ENCODE measurements at places on chromosomes 1 and 21.
A peak's percentile ranks its signal among the peaks of the same experiment; 100 is the strongest.

DNA sequence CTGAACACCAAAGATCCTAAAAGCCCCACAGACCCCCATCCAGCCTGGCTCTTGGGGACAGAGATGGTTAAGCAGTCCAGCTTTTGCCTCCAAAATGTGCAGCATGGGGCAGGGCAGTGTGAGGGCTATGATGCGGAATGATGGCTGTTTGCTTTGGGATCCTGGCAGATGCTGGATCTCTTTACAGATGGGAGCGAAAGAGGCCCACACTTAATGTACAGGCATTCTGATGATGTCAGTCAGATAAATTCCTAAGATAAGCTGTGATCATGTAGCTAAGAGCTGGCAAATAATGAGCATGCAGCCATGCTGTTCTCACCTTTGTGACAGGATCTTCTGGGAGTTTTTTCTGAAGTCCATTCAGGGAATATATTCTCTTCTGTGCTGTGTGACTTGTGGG lies 17.6 kb upstream of the KCNQ4 start:
- DNase-seq: no peak

- no peak for DNase-seq
Measured at GRCh38 chr1:202160377-202160940, at the start of gene PTPN7. PTPN7 (minus strand) TSS chr1:202160602; CDS start chr1:202159402, 1,200 bp downstream.

GRCh38 chr1:109392788-109393616 lies 4.7 kb downstream of the SORT1 start:
- no peak for DNase-seq

DNA sequence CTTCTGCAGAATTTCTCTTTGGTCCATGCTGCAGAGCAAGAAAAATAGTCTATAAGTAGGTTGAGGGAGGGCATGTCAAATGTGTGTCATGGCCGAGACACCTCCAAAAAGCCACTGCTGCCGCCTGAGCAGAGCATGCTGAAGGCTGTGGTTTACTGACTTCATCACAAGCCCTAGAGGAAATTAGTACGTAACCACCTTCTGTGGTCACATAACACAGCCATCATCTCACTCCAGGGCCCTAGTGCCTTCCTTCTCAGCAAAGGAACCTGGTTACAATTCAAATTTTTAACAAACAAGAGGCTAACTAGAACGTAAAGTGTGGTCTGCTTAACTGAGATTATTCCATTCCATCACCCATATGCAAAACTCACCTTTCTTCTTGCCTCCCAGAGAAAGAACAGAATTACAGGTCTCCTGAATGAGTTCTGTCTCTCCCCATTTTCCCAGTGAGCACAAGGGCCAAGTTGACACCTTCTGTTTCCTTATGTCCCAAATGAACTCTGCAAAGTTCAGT lies at the start of gene PTPN22:
Gene PTPN22 (minus strand): TSS at position 116 of the 517 bp plus-strand sequence.
- peak; percentile 10 for DNase-seq

DNA sequence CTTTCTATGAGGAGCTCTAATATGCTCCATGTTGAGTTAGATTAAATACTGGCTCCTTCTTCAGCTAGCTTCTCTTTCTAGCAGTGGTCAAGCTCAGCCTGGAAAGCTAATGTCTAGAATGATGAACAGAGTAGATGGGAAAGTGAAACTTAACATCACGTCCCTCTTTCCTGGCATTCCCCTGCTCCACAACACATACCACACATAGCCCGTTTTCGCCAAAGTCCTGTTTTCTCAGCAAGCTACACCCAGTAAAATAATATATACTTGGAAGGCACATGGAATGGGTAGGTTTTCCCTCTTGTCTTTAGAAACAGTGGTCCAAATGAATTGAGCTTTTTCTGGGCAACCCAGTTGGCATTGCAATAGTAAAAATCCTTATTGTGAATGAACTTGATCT lies 3.8 kb downstream of the KRTAP27-1 start:
- DNase-seq: no peak

GRCh38 chr21:40901691-40902090 lies 54.7 kb upstream of the DSCAM start:
- DNase-seq: no peak

GRCh38 chr1:53087332-53088285 lies 25.6 kb downstream of the PODN start:
- no peak for DNase-seq

DNA sequence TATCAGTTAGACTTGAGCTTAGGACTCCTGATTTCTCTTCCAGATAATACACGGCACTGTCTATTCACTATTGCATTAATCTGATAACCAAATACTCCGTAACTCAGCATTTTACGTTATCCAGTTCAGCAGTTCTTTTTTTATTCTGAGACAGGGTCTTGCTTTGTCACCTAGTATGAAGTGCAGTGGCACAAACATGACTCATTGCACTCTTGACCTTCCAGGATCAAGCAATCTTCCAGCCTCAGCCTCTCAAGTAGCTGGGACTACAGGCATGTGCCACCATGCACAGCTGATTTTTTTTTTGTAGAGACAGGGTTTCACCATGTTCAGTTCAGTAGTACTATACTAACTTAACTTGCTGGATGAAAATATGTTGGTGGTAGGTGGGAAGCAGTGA lies 156.4 kb downstream of the PATJ start:
- no peak for DNase-seq

GRCh38 chr1:47644212-47644573 lies 206.3 kb downstream of the FOXD2 start:
- DNase-seq: peak; percentile 74

DNA sequence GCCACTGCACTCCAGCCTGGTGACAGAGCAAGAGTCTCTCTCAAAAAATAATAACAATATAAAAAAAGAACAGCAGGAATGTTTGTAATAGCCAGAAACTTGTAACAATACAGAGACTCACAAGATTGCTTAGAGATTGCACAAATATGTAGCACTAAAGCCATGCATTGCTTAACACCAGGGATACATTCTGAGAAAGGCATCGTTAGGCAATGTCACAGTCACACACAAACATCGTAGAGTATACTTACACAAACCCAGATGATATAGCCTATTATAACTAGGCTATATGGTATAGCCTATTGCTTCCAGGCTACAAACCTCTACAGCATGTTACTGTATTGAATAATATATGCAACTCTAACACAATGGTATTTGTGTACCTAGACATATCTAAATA lies 45.3 kb downstream of the GPATCH2 start:
- no peak for DNase-seq

GRCh38 chr21:45513741-45514310 lies 28.4 kb downstream of the SLC19A1 start:
- no peak for DNase-seq

DNA sequence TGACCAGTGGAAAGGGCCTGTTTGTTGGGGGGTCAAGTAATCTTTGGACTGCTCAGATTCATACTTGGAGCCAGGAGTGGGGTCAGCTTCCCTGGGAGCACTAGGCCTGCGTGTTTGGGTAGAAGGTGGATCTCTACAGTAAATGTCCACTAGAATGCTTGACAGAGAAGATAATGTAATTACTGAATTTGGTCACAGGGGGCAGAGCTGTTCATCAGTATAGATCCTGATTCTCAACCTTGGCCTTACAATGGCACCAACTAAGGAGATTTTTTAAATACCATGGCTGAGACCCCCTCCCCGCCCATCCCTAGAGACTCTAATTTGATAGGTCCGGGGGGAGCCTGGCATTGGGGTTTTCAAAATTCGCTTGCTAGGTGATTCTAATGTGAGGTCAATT lies 217.5 kb upstream of the PLXNA2 start:
- DNase-seq: no peak

- DNase-seq: no peak
Measured at GRCh38 chr1:160419838-160420169, 19.4 kb downstream of the VANGL2 start.

DNA sequence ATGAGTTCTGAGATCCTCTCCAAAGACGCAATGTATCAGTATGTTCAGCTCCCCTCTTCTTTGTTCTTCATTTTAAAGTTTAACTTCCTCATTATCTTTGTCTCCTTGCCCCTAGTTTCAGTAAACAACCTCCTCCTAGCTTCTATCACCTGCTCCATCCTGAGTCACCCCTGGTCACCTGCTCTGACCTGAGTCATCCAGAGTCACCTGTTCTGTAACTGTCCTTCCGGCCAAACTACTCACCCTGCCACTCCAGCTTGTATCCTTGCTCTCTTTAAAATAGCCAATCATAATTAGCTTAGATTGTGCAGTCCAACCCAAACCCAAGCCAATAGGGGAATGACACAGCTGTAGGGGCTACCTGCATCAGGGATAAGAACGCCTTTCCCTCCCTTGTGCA lies 332.0 kb downstream of the OLFM3 start:
- DNase-seq: no peak

DNA sequence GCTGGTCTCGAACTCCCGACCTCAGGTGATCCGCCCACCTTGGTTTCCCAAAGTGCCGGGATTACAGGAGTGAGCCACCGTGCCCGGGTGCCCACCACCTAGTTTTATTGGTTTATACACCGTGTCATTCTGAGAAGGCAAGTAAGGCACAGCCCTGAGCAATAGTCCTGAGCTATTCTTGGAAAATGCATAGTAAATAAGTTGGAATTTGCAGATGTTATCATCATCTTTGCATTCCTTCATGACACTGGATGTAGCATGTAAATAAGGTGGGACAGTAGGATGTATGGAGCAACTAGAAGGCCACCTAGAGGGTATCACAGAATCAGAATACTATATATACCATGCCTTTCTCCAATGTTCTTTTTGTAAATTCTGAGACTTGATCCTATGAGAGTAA lies 11.0 kb downstream of the TOR1AIP2 start:
- DNase-seq: no peak

DNA sequence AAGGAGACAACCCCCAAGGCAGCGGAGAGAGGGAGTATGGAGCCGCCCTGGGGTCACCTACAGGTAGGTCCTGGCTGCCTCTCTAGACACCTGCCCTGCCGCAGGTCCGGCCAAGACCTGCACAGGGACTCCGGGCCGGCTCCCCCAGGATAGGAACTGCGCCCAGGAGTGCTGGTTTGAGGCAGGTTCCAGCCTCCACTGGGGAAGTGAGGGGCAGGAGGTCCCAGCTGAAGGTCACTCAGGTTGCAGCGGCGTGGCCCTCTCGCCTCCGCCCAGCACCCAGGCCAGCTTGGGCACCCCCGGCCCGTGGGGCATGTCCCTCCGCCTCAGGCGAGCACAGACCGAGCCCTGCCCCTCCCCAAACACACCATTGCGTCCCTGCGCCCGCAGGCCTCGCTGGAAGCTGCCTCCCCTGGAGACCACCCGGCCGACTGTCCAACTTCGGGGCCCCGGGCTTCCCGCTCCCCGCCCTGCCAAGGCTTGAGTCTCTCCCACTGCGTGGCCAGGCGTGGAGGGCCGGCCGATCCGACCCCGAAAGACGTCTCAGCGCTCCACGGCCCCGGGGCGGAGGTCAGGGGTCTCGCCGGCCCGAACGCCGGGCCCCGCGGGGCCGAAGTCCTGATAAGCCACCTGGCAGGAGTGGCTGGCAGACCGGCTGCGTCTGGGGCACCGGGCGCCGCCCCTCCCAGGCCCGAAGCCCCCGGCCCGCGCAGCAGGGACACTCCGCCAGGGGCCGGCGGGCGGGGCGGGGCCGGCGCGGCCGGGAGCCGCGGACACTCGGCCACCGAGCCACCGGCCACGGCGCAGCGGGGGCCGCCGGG lies 1.4 kb upstream of the SKI start:
- DNase-seq: no peak

GRCh38 chr1:203520315-203520714 lies 26.4 kb downstream of the OPTC start:
- no peak for DNase-seq

DNA sequence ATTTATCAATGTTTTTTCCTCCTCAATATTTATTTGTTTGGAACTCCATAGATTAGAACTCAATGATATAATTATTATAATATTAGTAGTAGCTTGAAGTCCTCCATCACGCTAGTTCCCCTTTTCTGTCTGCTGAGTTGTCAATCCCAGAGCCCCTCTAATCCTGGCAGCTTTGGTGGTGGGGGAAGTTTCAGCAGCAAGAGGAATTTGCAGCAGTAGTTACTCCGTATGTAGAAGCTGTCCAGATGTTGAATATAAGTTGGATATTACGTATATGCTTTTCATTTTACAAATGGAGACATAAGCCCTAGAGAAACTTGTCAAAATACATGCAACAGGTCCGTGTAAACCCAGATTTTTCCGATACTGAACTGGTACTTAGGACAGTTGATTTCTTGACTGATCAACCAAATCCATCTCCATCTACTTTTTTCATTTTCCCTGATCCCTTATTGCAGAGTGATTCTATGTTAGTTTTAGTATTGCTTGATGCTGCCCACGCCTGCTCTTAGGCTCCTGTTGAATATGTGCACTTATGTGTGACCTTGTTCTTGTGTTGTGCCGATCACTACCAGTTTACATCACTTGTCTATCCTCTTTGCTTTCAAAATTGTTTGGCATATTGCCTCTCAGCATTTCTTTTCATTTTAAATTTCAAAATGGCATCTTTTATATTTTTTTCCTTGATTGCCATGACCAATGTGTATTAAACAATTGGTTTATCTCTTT lies 28.1 kb downstream of the SMAP2 start:
- no peak for DNase-seq

DNA sequence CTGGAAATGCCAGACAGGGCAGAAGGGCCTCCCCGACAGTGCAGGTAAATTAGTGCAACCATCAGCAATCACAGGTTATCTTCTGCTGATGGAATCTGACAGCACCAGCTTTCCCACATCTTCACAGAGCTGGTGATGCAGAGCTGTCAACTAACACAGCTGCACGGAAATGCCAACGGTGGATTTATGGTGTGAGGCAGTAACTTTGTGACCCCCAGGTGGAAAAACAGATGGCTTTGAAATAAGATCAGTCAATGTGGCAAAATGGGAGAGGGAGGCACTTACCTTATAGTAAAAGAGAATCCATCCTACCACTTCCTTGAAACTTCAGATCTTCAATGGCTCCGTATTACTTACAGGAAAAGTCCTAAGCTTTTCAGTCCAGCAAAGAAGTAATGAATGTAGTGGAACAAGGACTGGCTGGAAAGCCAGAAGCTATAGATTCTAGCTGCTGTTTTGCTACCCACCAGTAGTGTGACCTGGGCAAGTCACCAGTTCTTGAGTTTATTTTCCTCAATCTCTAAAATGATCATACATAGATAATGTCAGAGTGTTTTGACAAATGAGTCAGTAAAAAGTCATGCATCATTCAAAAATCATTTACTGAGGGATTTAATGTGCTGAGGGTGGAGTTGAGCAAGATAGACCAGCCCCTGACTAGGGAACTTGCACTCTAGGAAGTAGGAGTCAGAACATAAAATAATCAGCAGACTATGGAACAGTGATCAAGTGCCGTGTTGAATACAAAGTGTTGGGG lies 245.7 kb upstream of the JUN start:
- DNase-seq: no peak

Measured in hindlimb muscle (tissue), 1 donor.